Stimulated activated CD4-positive, alpha-beta T cell treated with anti-CD3 and anti-CD28 coated beads, Interleukin-4, amount 100 ng/mL, for 24 hours (primary cell): ENCODE measurements at places on chromosomes 16 and 17.

DNA sequence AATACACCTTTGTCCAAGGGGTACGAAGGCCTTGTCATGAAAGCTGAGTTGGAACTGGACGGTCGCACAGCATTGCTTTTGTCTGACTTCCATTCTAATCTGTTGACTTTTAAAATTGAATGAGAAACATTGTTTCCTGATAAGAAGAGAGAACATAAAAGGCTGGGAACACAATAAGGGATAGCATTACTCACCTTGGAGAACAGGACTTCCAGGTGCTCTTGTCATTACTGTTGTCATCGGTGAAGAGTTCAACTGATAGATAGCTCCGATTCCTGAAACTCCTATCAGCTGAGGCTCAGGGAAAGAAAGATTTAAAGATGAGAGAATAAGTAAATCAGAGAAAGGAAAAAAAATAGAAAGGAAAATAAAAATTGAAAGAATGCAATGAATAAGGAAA is 351.1 kb downstream of the KCNJ2 start:
- DNase-seq, result no peak

- no peak for DNase-seq
Observed at GRCh38 chr17:62848334-62848733, 40.2 kb upstream of the MARCHF10 start.

- DNase-seq, result no peak
Observed at GRCh38 chr17:49104511-49105074, 28.0 kb upstream of the B4GALNT2 start.

- no peak for DNase-seq
Observed at GRCh38 chr17:39092692-39093230, 58.7 kb downstream of the PLXDC1 start.

GRCh38 chr17:76824093-76824492 is 44.1 kb upstream of the MGAT5B start:
- no peak for DNase-seq

DNA sequence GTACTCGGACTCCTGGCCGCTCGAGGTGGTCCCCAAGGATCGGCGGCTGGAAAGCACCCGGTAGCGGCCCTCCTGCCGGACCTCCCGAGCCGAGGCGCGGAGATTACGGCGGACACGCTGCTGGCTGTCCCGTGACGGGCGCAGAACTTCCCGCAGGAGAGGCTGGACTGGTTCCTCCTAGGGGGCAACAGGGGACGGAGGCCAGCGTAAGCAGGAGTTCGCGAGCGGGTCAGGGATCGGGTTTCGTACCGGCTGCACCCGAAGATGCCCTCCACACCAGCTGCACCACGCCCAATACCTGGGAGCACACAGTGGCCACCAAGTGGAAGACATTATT is 341 bp downstream of the SLC7A6OS start:
- no peak for DNase-seq

DNA sequence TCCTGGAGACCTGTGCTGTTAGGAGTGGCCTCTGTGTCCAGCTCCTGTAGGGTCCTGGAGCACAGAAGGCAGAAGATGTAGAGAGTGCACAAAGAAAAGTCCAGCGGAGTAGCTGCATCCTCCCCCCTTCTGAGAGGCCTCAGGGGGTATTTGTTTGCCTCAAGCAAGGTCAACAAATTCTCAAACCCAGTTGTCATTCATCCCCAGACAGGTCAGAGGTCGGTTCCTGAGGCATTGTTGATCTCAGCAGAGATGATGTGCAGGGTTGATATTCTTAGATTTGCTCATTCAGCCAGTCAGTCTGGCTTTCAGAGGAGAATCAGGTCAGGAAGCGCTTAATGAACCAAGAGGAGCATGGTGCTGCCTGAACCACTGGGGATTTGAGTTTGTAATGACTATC is 8.3 kb upstream of the RBFOX1 start:
- DNase-seq, result no peak

GRCh38 chr16:67803894-67804293 is 2.5 kb downstream of the RANBP10 start:
- no peak for DNase-seq

GRCh38 chr17:15981208-15981607 is 18.3 kb downstream of the ZSWIM7 start:
- peak; percentile 54 for DNase-seq

DNA sequence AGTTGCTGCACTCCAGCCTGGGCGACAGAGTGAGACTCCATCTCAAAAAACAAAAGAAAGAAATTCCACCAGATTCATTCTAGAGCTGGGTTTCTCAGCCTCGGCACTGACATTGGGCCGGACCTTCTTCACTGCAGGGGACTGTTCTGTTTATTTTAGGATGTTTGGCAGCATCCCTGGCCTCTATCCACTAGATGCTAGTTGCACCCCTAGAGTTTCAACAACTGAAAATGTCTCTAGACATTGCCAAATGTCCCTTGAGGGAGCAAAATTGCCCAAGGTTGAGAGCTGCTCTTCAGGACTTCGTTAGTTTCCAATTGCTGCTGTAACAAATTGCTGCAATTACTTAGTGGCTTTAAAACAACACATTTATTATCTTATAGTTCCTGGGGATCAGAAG is 7.2 kb downstream of the EEF2K start:
- DNase-seq, result no peak

DNA sequence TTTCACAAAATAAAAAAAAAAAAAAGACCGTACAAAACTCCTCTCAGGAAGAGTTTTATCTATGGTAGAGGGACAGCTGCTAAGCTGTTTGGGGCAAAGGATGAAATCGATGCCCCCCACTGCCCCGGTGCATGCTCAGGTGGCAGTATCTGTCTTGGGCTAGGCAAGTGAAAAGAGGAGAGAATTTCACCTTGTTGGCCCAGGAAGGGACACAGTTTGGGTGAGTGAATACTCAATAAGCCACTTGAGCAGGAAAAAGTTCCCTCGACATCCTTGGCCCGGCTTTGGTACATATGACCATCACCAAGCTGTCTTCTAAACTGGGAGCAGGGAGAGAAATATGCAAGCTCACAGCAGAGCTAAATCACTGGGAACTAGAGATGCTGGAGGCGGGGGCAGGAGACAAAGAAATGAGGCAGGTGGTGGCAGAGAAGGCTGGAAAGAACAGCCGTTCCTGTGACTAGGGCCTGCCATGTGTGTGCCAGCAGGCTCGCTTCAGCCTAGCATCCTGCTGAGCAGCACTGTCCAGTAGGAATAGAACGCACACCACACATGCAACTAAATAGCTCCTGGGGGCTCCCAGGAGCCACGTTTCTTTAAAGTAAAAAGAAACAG is 8.2 kb upstream of the EIF1 start:
- DNase-seq, result no peak

DNA sequence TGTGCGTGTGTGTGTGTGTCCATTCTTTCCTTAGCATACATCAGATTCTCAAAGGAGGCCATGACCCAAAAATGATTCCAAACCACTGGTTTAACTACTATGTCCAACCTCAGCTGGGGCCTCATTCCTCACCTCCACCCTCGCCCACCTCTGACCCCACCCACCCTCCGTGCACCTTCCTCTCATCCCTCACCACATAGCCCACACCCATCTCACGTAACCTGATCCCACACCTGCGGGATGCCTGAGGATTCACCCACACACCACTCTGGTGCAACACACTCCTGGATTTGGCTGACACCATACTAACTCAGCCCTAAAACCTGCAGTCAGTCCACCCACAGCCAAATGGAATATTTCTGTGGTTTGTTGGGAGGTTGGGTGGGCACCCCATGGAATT is 3.3 kb upstream of the CSNK2A2 start:
- no peak for DNase-seq

GRCh38 chr16:50600582-50601283 is 52.5 kb downstream of the NKD1 start:
- no peak for DNase-seq

GRCh38 chr17:79612468-79613194 is 1.8 kb upstream of the RBFOX3 start:
- peak; percentile 30 for DNase-seq

- no peak for DNase-seq
Observed at GRCh38 chr17:69812240-69812837, 262.7 kb upstream of the KCNJ16 start.

DNA sequence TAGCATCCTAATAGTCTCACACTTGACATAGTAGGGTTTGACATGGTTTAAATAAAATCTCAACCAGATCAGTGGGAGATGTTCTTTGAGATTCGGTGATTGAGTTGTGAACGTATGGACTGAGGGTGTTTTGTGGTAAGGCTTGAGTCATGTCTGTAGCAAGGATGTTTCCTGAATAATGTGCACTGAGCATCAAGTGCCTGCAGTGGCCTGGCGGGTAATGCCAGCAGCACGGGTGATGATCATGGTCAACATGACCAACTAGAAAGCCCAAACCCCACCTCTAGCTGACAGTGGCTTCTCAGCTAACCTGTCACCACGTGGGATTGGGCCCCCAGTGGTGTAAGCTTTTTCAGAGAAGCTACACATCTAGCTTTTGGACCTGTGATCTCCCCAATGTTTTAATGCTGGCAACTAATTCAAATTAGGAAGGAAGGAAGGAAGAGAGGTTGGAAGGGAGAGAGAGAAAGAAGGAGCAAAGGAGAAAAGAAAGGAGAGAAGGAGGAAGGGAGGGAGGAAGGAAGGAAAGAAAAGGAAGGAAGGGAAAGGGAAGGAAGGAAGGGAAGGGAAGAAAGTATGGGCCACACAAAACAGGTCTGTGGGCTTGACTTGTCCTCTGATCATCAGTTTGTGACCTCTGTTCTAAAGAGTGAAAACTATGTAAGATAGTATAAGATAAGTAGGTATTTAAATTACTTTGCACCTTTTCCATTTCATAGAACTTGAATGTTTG is 55.4 kb downstream of the WWOX start:
- no peak for DNase-seq

DNA sequence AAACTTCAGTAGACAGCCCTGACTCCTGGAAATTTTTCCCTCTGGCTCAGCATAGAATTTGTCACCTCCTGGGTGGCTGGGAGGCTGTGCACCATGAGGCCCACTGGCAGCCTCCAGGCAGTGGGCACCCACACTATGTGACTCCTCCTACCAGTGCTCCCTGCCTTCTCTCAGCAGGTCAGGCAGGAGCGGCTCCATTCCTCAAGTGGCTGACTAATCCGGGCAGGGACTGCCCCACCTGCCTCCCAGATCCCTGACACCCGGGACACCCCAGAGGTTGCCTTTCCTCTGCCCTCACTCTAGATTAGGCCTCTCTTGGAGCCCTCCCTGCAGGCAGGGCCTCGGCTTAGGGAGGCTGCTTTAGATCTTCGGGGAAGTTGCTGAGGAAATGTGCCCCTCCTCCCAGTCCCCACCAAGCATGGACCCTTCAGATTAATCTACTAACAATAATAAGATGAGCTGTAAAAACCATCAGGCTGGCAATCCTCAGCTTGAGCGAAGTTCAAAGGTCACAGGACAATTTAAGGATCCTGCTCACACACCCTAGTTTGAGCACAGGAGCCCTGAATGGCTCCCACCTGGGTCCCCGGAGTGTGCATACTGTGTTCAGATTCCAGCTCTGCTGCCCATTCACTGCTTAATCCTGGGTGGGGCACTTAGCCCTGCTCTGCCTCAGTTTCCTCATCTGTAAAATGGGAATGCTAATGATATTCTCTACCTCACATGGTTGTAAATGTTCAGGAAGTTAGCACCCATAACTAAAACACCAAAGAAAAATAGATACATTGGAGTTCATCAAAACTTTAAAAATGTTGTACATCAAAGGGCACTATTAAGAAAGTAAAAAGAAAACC is 10.0 kb upstream of the MYCBPAP start:
- DNase-seq, result no peak

DNA sequence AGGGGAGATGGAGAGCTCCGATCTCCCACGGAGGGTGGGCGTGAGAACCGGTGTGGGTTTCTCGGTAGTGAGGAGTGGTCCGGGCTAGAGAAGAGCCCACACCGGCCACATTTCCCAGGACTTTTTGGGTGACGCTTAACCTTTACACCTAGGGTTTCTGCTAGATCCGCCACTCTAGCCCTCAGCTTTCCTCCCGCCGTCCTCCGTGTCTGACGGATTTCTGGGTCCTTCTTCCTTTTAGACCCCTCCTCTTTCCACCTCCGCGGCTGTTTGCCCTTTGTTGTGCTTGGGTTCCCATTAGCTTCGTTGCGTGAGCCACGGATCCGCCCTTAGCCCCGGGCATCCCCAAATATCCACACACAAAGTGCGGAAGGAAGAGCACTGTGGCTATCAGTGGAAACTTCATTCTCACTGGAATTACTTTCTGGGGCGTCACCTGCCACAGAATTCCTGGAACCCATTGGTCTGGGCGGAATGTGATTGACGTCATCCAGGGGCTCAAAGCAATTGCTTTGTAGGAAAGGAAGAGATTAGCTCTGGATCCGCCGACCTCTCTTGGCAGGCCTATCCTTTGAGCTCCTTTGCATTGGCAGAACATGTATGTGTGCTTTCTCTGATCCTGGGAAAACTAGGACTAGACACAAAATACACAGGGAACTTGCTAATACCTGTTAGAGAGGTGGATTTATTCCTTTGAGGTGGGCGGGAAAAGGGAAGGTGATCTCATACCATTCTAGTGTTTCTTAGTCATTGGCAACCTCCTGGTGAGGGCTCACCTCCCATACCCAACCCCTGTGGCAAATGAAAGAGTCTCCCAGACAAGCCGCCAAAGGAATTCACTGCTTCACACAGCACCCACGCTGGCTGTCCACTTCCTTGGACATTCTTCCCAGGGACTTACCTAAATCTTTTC is 654 bp downstream of the TNFAIP1 start:
- DNase-seq, result peak; percentile 35

DNA sequence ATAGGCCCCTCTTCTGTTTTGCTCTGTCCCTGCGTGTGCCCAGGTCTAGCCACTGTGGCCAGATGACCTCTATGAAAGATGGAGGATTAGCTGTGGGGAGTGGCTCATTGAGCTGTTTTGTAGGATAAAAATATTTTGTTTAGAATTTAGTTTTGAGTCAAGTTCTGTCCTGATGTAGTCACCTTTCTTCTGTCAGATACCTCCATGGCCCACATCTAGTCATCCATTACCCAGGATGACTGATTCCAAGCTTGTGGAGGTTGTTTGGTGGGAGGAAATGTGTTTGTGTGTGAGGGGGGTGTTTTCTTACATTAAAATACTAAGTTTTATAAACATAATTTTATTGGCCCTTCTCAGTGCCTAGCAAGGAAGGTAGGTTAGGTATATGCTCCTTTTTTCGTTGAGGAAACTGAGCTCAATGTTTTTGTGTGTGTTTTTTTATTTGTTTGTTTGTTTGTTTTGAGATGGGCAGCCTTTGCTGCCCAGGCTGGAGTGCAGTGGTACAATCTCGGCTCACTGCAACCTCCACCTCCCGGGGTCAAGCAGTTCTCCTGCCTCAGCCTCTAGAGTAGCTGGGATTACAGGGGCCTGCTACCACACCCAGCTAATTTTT is 16.3 kb downstream of the SNX11 start:
- no peak for DNase-seq

DNA sequence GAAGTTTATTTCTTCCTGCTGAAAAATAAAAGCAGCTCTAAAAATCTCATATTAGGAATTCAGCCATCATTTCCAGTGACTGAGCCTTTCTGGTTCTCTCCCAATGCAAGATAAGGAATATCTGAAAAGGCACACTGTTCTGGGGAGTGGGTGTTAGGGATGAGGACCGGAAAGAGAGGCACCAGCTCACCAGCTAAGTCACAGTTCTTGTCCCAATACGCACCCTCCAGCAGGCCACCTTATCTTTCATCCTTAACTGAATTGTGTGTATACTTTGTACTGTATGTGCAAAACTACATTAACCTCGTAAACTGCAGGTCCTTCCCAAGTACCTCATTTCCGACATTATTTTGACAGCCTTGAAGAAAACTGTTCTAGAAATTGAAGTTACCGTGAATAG is 11.0 kb downstream of the AMFR start:
- DNase-seq, result no peak
